ENCODE measurements at places on chromosomes 6 and 20.

- no peak for DNase-seq
Observed at GRCh38 chr6:149164199-149164750, 153.2 kb upstream of the TAB2 start.

- DNase-seq = no peak
Observed at GRCh38 chr6:116113386-116113785, 12.5 kb downstream of the COL10A1 start.

- no peak for DNase-seq
Observed at GRCh38 chr6:90194371-90194841, 102.2 kb downstream of the BACH2 start.

DNA sequence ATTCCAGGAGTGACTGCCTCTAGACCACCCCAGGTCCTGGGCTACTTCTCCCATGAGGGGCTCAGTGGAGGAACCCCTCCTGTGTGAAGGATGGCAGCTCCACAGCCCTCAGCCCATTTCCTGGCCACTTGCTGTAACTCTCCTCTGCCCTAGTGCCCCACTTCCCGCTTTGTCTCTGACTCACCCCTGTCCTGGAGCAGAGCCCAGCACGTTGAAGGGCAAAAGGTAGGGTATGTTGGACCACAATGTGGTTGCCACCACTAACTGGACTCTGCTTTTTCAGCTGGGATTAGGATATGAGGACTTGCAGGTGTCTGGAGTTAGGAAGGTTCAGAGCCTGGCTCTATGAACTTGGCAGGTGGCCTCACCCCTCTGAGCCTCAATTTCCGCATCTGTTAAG, 2.4 kb downstream of the MYBL2 start:
- DNase-seq = no peak

DNA sequence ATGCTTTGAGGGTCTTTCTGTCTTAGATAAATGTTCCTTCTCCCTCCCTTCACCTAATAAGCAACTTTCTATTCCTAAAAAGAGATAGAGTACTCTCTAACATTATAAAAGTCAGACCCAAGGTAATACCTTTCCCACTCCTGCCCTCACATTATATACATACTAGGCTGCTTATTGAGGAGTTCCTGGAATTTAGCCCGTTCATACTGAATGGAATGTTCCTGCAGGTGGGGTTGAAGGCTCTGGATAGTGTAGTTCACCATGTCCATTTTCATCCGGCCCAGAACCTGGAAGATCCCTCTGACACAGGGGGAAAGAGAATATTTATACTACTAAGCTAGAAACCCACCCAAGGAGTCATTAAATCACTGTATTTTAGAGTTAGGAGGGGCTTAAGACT, 20.4 kb downstream of the TCP11 start:
- no peak for DNase-seq

- DNase-seq = peak; percentile 56
Observed at GRCh38 chr6:99613705-99614429, 7.2 kb downstream of the PRDM13 start.

- no peak for DNase-seq
Observed at GRCh38 chr6:164075981-164076615, 661.6 kb downstream of the QKI start.

GRCh38 chr20:48949304-48950170, 28.0 kb downstream of the ARFGEF2 start:
- DNase-seq = no peak

DNA sequence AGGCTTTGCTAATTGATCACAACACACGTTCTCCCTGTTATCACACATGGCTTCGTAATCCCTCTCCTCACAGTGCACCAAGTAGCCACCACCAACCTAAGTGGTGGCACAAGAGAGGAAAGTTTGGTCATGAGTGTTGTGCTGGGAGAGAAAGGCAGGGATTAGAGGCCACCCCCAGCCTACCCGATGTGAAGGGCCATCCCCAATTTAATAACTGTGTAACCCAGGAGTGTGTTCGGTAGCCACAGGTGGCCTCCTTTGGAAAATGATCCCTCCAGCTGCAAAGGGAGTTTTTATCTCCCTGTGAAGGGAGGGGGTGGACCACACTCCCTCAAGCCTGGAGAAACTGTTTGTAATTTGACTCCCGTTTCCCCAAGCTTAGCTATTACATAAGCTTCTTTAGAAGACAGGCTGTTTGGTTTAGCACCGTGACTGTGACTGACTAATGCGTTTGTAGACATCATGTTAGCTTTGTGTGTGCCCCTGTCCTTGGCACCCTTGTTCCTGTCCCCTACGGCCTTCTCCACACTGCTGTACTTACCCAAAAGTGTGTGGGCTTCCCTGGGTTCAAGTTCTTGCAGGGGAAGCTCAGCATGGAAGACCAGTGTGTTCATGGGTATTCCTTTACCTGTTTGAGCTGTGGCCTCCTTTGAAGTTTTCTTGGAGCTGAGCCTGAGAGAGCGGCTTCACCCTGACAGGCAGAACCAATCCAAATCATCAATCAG, 20.6 kb downstream of the PPP1R16B start:
- peak; percentile 17 for DNase-seq

DNA sequence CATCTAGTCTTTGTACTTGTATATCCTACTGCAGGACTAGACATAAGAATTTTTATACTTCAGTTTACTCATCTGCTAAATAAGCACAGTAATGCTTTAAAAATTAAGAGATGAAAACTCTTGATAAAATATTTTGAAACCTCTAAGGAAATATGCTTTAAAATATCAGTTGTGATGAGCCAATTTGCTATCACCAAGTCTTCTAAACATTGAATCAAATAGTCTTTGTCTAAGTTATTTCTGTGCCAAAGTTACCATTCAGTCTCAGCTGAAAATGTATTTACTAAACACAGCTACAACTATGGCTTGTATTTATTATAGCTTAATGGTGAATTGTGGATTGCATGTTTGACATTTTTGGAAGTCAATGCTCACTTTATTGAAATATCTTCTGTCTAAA, 46.2 kb upstream of the RFPL4B start:
- DNase-seq = no peak

Data from NCI-H774 (cell line).